ENCODE measurements at places on chromosomes 11 and 22. TPM values are rescaled to one million over a fixed set of nuclear protein-coding genes. Genes with fewer than 3 reads are reported as not detected.

DNA sequence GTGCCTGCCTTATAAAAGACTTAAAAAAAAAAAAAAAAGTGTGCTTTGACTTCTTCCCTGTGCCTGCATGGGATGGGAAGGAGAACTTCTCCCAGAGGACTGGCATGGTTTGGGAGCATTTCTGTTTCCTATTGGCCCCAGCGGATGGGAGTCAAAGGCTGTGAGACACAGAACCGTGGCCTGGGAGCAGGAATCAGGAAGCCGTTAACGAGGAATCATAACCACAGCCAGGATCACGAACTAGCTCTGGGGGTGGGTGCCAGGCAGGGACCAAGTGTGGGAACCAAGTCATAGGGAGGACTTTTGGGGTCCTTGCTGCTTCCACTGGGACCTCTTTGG lies 526 bp downstream of the C1QTNF6 start:
- H3K36me3 ChIP-seq, result peaks cover 8% of the 10 kb centered on the region
- DNase-seq, result no peak
- peaks cover 39% of the 10 kb centered on the region for H3K4me1 ChIP-seq
- H3K4me3 ChIP-seq, result no peak overlapping the region
- H3K27ac ChIP-seq, result no peak overlapping the region

GRCh38 chr11:47593492-47593933 lies 698 bp downstream of the C1QTNF4 start:
- DNase-seq, result no peak
- H3K36me3 ChIP-seq, result no peaks in the 10 kb centered on the region
- no peak overlapping the region for H3K27ac ChIP-seq
- peaks cover 8% of the 10 kb centered on the region for H3K4me1 ChIP-seq
- peaks cover 32% of the 10 kb centered on the region for H3K27me3 ChIP-seq

DNA sequence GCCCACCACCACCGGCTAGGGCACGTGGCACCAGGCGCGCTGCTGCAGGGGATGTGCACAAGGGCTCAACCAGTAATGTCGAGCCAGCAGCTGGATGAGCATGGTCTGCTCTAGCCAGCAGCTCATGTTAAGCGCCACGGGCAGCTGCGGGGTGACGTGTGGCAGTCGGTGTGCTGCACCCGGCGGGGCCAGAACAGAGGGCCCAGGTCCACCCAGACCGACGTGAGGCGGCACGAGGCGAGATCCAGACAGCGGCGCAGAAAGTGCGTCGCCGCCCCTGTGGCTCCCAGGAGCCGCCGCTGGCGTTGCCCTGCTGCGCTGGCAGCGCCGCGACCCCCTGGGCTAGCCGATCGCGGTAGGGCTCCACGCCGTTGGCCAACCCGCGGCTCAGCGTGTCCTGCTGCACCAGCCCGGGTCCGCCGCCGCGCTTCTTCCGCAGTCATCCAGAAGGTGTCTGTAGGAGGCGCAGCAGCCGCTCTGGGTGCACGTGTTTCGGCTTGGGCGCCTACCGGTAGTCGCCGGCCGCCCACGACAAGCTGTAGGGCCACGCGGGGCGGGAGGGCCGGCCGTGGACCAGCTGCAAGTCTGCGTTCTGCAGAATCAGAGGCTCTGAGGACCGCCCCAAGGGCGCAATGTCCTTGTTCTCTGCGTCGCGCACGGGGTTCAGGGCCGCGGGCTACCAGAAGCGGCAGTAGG lies 4.6 kb upstream of the GALR3 start:
- H3K4me1 ChIP-seq, result peaks cover 11% of the 10 kb centered on the region
- H3K27me3 ChIP-seq, result peaks cover 13% of the 10 kb centered on the region

- H3K36me3 ChIP-seq, result no peaks in the 10 kb centered on the region
- H3K27ac ChIP-seq, result no peak overlapping the region
- H3K27me3 ChIP-seq, result no peaks in the 10 kb centered on the region
Measured at GRCh38 chr11:26551186-26551801, 20.8 kb downstream of the MUC15 start.

DNA sequence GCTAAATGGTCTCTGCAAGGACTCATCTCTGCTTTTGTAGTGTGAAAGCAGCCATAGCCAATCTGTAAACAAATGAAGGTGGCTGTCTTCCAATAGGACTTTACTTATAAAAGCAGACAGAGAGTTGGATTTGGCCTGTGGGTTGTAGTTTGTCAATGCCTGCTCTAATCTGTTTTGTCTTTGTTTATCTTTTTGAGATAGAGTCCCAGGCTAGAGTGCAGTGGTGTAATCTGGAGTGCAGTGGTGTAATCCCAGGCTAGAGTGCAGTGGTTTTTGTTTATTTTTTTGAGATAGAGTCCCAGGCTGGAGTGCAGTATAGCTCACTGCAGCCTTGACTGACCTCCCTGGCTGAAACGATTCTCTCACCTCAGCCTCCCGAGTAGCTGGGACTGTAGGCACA lies 8.6 kb downstream of the PPP6R3 start:
- H3K27me3 ChIP-seq, result no peaks in the 10 kb centered on the region
- H3K27ac ChIP-seq, result peak overlapping the region; percentile 90
- peaks cover 21% of the 10 kb centered on the region for H3K36me3 ChIP-seq
- DNase-seq, result no peak

RIMBP3C gene
- total RNA-seq, result not detected

GRCh38 chr11:37320921-37321320 lies 722.9 kb upstream of the RAG2 start:
- no peak for DNase-seq
- H3K4me3 ChIP-seq, result no peak overlapping the region
- no peak overlapping the region for H3K27ac ChIP-seq
- no peaks in the 10 kb centered on the region for H3K4me1 ChIP-seq
- H3K36me3 ChIP-seq, result no peaks in the 10 kb centered on the region

DNA sequence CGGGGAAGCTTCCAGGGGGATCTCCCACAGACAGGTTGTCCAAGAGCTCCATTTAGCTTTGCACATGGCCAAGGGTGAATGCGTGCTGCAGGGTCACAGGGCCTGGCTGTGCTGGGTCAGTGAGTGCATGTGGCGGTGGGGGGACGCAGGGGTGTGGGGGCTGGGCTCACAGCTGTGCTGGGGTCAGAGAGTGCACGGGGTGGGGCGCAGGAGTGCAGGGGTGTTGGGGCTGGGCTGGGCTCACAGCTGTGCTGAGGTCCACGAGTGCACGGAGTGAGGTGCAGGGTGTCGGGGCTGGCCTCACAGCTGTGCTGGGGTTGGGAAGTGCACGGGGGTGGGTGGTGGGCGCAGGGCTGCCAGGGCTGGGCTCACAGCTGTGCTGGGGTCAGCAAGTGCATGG lies 557.7 kb downstream of the BRD1 start:
- no peak for DNase-seq
- H3K27me3 ChIP-seq, result peaks cover 32% of the 10 kb centered on the region
- no peaks in the 10 kb centered on the region for H3K4me1 ChIP-seq

- H3K27me3 ChIP-seq, result no peaks in the 10 kb centered on the region
- peaks cover 8% of the 10 kb centered on the region for H3K36me3 ChIP-seq
- H3K4me3 ChIP-seq, result no peak overlapping the region
Measured at GRCh38 chr22:42972649-42973535, 42.1 kb downstream of the PACSIN2 start.

DNA sequence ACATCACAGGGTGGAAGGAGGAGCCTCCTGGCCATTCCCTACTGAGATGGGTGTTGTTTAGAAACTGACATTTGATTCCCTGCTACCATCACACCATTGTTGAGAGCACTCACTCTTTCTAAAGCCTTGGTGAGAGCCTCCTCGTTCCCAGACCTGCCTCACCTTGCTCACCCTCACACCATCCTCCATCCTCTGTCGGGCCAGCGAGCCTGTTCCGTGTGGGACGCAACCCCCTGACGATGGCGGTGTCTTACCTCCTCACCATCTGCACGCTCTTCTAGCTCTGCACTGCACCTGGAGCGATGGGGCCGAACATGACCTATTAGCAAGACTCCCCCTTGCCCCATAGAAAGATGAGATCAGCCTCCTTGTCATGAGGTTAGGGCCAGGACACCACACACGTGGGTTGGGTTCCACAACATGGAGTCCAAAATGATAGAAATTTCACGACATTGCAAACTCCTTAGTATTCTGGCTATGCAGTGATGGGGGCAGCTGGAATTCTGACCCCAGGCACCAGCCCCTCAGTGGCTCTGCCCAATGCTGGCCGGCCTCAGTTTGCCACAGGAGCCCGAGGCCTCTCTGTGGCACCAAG lies 1017.9 kb downstream of the TBC1D22A start:
- H3K4me1 ChIP-seq, result no peaks in the 10 kb centered on the region
- H3K27me3 ChIP-seq, result peaks cover under 1% of the 10 kb centered on the region
- no peaks in the 10 kb centered on the region for H3K36me3 ChIP-seq
- no peak overlapping the region for H3K27ac ChIP-seq

Measured in activated CD4-positive, alpha-beta memory T cell treated with anti-CD3 and anti-CD28 coated beads for 36 hours (primary cell).